ENCODE measurements at places on chromosomes 4 and X. TPM values are rescaled to one million over a fixed set of nuclear protein-coding genes. Genes with fewer than 3 reads are reported as not detected.

DNA sequence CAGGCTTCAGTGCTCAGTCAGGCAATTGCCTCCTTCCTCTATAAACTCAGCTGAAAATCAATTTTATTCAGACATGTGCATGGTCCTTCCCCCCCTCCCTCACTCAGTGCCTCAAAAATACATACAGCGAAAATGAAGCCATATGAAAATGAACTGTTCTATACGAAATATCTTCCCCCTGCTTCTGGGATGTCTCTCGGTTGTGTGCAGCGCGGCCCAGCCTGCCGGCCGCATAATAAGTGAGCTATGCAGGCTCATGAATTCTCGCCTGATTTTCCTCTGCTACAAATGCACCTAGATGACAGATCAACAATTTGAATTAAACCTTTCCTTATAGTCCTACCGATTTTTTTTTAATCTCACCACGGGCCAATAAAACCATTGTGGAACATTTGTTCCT lies 252.9 kb downstream of the CRLF2 start:
- no peak for DNase-seq
- H3K36me3 ChIP-seq = no peaks in the 10 kb centered on the region
- no peaks in the 10 kb centered on the region for H3K27me3 ChIP-seq
- H3K27ac ChIP-seq = no peak overlapping the region
- no peaks in the 10 kb centered on the region for H3K4me1 ChIP-seq

GRCh38 chr4:109506890-109507289 lies 53.2 kb upstream of the MCUB start:
- no peak for DNase-seq
- H3K4me3 ChIP-seq = no peak overlapping the region
- no peaks in the 10 kb centered on the region for H3K4me1 ChIP-seq
- peaks cover 14% of the 10 kb centered on the region for H3K36me3 ChIP-seq
- no peak overlapping the region for H3K27ac ChIP-seq
- H3K27me3 ChIP-seq = no peaks in the 10 kb centered on the region

The TMPRSS11A gene
- not detected for total RNA-seq

The SYTL5 gene
- not detected for total RNA-seq

GRCh38 chr4:78648640-78649363 lies 97.2 kb downstream of the ANXA3 start:
- no peaks in the 10 kb centered on the region for H3K27me3 ChIP-seq
- no peak for DNase-seq
- H3K4me3 ChIP-seq = no peak overlapping the region
- no peaks in the 10 kb centered on the region for H3K36me3 ChIP-seq
- H3K4me1 ChIP-seq = no peaks in the 10 kb centered on the region

The ETFDH gene
- 16.6 TPM for total RNA-seq

GRCh38 chr4:76533314-76533713 lies 98.3 kb downstream of the SHROOM3 start:
- H3K36me3 ChIP-seq = no peaks in the 10 kb centered on the region
- no peak overlapping the region for H3K4me3 ChIP-seq

The SH2D1A gene
- total RNA-seq = 53.1 TPM

GRCh38 chr4:108118505-108118904 lies 50.2 kb downstream of the LEF1 start:
- peaks cover 100% of the 10 kb centered on the region for H3K4me1 ChIP-seq
- no peak for DNase-seq
- no peaks in the 10 kb centered on the region for H3K36me3 ChIP-seq
- no peak overlapping the region for H3K4me3 ChIP-seq

DNA sequence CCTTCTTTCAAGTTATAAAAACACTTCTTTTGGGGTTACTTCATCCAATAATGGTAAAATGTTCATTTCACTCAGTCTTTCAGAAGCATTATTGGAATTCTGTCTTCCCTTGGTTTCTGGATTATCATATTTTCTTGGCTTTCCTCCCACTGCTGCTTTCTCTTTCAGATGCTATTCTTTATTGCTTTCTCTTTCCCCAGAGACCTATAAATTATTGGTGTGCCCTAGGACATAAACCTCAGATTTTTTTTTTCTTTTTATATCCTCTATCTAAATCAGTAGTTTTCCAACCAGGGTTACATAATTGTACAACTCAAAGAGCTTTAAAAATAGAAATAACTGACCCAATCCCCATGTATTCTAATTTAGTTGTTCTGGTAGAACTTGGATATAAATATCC lies 1005.5 kb downstream of the ARAP2 start:
- H3K27me3 ChIP-seq = no peaks in the 10 kb centered on the region
- H3K4me1 ChIP-seq = no peaks in the 10 kb centered on the region
- H3K27ac ChIP-seq = no peak overlapping the region
- no peaks in the 10 kb centered on the region for H3K36me3 ChIP-seq
- H3K4me3 ChIP-seq = no peak overlapping the region

The ATP6AP2 gene
- 86.5 TPM for total RNA-seq

DNA sequence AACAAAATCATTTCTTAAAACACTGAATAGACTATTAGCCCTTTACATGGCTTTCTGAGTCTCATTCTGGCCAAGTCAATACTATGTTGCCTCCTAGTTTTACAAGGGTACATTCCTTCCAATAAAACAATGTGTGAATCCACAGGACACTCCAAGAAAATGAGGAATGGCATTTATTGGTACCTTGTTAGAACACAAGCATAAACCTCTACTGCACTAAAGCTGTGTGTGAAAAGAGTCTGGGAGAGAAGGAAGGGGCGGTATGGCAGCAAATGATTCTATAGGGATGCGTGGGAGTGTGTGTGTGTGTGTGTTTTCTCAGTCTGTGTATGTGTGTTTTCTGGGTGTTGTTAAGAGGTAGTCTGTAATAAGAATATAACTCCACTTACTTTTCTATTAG lies 48.9 kb downstream of the CXCL1 start:
- no peaks in the 10 kb centered on the region for H3K27me3 ChIP-seq
- no peak overlapping the region for H3K4me3 ChIP-seq
- no peak overlapping the region for H3K27ac ChIP-seq

GRCh38 chr4:137768881-137769280 lies 236.6 kb upstream of the PCDH18 start:
- no peak overlapping the region for H3K4me3 ChIP-seq
- DNase-seq = no peak
- no peaks in the 10 kb centered on the region for H3K36me3 ChIP-seq
- H3K27me3 ChIP-seq = no peaks in the 10 kb centered on the region

DNA sequence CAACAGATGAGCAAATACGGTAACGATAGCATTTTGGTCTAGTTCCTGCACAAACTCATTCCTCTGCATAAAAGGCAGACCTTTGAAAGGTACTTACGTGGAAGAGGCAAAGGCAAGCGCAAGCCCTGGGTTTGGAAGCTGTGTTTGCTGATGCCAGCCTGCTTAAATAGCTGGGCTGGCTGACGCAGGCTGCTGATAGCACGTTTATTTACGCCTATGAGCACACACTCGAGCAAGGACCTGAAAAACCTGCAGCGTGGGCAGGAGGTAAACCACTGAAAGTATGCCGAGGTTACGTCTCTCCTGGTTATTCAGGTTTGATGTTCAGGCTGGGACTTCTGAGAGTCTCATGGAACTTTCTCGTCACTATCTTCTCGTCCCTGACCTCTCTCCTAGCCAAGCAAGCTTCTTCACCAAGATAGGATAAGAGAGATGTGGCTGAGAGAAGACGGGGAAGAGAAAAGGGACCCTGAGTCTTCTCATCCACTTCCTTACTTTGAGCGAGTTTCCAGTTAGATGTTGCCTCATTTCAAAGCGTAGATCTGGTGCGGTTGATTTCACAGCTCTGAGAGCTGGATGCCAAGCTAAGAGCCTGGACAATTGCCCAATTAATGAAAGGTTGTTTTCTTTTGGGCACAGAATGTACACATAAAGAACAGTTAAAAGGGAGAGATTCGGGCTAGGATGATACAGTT lies at the start of gene HOPX:
HOPX (minus strand) TSS at position 139 of the 695 bp plus-strand sequence. CDS start 23,480 bp downstream, outside the sequence.
- peaks cover 9% of the 10 kb centered on the region for H3K4me1 ChIP-seq
- no peaks in the 10 kb centered on the region for H3K36me3 ChIP-seq
- DNase-seq = peak; percentile 33
- H3K4me3 ChIP-seq = peak within 1 kb of the TSS; percentile 24
- no peaks in the 10 kb centered on the region for H3K27me3 ChIP-seq

- no peak for DNase-seq
- no peaks in the 10 kb centered on the region for H3K36me3 ChIP-seq
- no peaks in the 10 kb centered on the region for H3K4me1 ChIP-seq
- no peak overlapping the region for H3K27ac ChIP-seq
Observed at GRCh38 chr4:165133150-165133549, 20.5 kb upstream of the TMEM192 start.

DNA sequence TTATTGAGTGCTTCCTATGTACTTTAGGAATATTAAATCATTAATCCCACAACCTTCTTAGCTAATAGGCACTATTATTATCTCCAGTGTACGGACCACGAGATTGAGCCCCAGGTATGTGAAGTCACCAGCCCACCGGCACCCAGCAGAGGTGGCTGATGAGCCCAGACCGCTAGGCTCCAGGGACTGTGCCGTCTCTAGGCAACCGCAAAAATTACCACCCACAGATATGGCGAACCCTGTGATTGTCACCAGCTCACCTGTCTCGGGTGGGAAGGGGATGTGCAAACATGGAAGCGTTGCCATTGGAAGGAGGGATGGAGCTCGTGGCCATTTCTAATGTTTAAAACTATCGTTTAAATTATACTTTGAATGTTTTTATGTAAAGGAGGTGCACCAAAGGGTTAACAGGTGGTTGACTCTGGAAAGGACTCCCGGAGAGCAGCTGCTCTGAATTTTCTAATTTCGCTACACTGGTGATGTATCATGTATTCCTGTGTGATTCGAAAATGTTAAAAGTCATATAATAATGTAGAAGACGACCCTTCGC lies 21.0 kb upstream of the JAKMIP1 start:
- no peaks in the 10 kb centered on the region for H3K36me3 ChIP-seq
- no peak overlapping the region for H3K27ac ChIP-seq
- no peak overlapping the region for H3K4me3 ChIP-seq
- no peaks in the 10 kb centered on the region for H3K4me1 ChIP-seq
- peaks cover 23% of the 10 kb centered on the region for H3K27me3 ChIP-seq
- DNase-seq = no peak

- no peaks in the 10 kb centered on the region for H3K27me3 ChIP-seq
- H3K4me1 ChIP-seq = no peaks in the 10 kb centered on the region
- no peak overlapping the region for H3K4me3 ChIP-seq
- H3K36me3 ChIP-seq = no peaks in the 10 kb centered on the region
- H3K27ac ChIP-seq = no peak overlapping the region
- DNase-seq = no peak
Observed at GRCh38 chrX:3549411-3549911, 164.0 kb downstream of the PRKX start.

DNA sequence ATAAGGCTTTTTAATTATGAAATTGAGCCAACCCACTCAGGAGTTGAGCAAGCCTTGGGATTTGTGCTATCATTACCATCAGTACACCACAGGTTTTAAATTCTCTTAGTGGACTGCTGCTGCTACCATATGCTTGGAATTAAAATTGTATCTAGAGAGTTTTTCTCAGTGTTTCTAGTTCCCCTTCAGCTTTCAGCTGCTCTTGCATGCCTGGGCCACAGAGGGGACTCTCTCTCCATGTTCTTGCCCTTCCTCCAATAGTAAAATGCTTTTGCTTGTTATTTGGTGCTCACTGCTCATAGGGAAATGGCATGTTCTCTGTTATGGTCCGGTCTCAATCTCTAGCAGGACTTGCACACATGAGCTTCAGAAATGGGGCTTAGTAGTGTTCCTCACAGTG lies 101.9 kb downstream of the IGSF1 start:
- no peak overlapping the region for H3K27ac ChIP-seq
- no peaks in the 10 kb centered on the region for H3K27me3 ChIP-seq
- no peaks in the 10 kb centered on the region for H3K36me3 ChIP-seq
- H3K4me1 ChIP-seq = no peaks in the 10 kb centered on the region

The ADGRG2 gene
- not detected for total RNA-seq

GRCh38 chr4:40952217-40952616 lies 202.5 kb downstream of the NSUN7 start:
- H3K27ac ChIP-seq = no peak overlapping the region
- no peak overlapping the region for H3K4me3 ChIP-seq
- H3K4me1 ChIP-seq = no peaks in the 10 kb centered on the region
- DNase-seq = no peak

- peaks cover 16% of the 10 kb centered on the region for H3K4me1 ChIP-seq
- DNase-seq = no peak
- H3K27me3 ChIP-seq = no peaks in the 10 kb centered on the region
- H3K36me3 ChIP-seq = no peaks in the 10 kb centered on the region
Observed at GRCh38 chr4:159110961-159111360, 8.1 kb downstream of the RAPGEF2 start.

DNA sequence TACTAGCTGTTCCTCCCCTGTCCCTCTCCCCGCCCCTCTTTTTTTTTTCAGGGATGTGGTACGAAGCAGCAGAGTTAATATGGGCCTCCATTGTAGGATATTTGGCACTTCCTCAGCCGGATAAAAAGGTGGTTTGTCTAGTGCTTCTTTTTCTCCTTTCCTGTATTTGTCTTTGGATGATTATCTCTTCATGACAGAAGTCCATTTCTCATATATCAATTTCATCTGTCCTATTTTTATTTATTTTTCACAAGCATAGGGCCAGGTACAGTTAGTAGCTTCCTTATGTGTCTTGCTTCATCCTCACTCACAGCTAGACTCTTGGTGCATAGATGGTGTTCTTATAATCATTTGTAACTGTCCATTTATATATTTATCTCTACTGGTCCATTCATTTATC lies 89.6 kb downstream of the NEUROG2 start:
- H3K36me3 ChIP-seq = no peaks in the 10 kb centered on the region
- no peaks in the 10 kb centered on the region for H3K4me1 ChIP-seq
- no peak for DNase-seq
- no peaks in the 10 kb centered on the region for H3K27me3 ChIP-seq

GRCh38 chr4:159787901-159788300 lies 685.0 kb downstream of the RAPGEF2 start:
- DNase-seq = no peak
- H3K36me3 ChIP-seq = no peaks in the 10 kb centered on the region
- no peaks in the 10 kb centered on the region for H3K27me3 ChIP-seq
- no peak overlapping the region for H3K27ac ChIP-seq
- no peak overlapping the region for H3K4me3 ChIP-seq

DNA sequence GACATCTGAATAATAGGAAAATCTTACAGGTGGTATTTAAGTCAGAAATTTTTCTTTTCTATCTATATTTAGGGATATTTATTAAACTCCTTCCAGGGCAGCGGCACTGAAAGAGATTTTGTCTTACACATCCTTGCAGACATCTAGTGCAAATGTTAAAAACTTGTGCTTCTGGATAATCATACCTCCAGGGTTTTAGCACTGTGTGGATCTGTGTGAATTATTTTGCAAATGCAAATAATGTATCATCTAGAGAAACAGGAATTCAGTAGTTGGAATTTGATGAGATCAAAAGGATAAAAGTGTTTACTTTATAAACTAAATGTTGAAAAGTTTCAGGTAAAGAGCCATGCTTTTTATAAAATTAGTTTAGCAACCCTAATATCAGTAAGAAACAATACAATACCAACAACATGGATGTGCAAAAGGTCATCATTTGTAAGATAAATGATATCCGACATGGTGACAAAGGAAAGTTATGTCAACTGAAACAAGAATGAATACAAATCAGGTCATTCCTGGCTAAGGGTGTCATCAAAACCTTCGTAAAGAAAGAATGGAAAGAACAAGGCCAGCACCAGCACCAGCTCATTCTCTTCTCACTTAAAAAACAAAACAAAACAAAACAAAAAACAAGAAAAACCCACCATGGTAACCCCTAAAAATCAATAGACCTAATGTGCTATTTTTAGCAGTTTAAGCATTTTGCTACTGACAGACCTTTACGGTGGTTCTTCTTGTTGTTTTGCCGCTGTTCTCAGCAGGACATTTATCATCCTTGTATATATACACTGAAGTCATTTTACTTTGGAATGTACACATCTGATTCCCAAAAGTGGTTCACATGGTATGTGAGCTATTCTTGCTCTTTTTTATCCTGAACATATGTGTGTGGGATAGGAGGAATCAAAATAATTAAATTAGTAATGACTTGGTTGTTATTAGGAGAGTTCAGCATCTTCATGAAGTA lies 219.7 kb upstream of the NDST3 start:
- DNase-seq = no peak
- no peak overlapping the region for H3K27ac ChIP-seq
- H3K27me3 ChIP-seq = no peaks in the 10 kb centered on the region
- H3K4me1 ChIP-seq = no peaks in the 10 kb centered on the region

The MANBA gene
- 33.2 TPM for total RNA-seq
